ENCODE measurements at places on chromosomes 6 and 20.

DNA sequence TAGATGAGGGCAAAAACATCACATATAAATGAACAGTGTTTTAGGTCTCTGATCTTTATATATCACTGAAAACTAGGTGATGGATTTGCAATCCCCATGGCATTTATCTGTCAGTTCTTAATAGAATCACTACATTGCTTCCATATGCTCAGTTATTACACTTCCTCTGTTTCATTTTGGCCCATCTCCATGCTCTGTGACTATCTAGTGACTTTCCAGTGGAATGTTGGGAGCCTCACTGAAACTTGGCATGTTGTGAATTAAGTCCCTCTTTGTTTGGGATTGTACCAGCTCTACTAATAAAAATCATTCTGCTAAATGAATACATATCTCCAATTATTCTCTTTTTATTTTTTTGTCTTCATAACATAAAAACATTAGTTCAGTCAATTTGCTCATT is 226.1 kb upstream of the CEP162 start:
- DNase-seq: no peak

DNA sequence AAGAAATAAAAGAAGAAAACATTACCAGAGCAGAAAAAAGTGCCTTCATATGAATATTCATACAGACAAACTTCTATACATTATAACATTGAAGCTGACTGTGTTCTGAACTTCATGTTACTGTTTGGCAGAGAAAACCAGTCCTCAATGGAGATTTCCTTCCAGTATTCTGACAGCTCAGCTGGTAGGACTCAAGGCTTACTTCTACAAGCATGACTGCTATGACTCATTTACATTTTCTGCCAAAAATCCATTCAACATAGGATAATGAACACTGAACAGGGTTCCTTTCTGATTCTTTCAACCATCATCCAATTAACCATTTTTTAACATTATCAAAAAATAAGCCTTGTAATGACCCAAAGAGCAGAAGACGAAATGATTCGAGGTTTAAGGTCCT is 25.4 kb downstream of the COL9A1 start:
- no peak for DNase-seq

DNA sequence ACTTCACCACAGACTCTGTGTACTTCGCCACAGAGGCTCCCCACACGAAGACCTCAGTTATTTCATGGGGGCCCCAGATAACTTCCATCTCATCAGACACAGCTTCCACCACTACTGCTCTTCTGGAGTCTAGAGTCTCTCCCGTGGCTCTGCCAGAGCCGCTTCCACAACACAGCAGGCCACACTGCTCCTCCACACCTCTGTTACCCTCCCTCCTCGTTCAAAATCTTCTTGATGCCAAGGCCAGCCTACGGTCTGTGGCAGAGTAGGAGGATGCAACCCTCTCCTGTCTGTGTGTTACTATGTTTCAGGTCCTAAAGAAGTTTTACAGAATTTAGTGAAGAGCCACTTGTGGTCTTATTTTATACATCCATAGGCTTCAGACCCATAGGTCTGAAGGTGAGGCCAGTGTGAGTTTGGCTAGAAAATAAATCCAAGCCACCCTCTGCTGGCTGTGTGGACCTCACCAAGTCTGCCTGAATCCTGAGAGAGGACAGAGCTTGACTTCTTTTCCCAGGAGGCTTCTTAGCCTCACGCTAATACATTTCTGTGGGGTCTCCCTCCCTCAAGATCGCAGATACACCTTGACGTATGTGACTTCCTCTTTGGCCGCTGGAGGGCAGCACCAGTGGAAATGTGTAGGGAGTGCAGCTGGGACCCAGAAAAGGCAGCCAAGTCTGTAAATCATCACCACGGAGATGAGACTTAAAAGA is 197.7 kb downstream of the FAXC start:
- DNase-seq: peak; percentile 44

DNA sequence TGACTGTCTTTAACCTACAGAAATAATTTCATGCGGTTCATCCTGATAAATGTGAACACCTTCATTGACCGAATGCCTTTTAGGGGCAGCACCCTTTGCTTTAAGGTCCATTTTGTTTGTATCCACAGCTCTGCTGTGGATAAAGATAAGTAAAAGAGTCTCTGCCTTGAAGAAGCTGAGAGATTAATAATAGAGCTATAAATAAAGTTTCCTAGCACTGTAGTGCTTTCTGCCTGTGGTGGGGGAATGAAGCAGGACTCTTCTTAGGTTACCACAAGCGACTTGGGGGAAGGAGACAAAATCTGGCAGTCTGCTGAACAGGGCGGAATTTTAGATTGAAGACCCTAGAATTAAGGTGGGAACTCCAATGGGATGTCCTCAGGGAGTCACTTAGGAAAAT is 57.6 kb downstream of the EYA4 start:
- DNase-seq: no peak

DNA sequence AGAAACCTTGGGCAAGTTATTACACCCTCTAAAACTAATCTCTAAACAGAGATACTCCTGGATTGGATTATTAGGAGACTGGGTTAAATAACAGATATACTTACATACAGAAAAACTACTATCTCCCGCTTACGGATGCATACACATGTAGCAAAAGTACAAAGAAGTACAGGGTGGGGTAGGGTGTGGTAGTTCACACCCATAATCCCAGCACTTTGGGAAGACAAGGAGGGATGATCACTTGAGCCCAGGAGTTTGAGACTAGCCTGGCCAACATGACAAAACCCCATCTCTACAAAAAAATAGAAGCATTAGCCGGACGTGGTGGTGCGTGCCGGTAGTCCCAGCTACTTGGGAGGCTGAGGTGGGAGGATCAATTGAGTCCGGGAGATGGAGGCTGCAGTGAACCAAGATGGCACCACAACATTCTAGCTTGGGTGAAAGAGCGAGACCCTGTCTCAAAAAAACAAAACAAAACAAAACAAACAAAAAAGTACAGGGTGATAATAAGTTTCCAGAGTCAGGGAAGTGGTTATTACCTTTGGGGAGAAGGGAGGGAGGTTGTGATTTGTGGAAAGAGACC is 8.1 kb downstream of the PIM1 start:
- DNase-seq: no peak

DNA sequence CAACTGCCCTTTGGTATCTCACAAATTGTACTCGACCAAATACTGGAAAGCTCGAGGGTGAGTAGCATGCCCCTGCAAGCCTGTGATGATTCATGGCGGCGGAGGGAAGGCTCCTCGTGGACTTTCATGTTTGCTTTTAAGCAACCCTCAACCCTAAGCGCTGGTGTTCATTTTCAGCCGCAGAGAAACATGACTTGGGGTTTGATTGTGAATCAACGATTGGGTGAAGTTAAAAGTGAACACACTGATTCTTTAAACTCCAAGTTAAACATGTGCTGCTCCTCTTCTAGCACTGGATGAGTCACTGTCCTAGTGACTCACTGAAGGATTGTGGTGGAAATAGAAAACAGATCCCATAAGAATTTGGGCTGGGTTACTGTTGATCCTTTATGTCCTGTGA is 8.3 kb downstream of the CD109 start:
- DNase-seq: peak; percentile 56

DNA sequence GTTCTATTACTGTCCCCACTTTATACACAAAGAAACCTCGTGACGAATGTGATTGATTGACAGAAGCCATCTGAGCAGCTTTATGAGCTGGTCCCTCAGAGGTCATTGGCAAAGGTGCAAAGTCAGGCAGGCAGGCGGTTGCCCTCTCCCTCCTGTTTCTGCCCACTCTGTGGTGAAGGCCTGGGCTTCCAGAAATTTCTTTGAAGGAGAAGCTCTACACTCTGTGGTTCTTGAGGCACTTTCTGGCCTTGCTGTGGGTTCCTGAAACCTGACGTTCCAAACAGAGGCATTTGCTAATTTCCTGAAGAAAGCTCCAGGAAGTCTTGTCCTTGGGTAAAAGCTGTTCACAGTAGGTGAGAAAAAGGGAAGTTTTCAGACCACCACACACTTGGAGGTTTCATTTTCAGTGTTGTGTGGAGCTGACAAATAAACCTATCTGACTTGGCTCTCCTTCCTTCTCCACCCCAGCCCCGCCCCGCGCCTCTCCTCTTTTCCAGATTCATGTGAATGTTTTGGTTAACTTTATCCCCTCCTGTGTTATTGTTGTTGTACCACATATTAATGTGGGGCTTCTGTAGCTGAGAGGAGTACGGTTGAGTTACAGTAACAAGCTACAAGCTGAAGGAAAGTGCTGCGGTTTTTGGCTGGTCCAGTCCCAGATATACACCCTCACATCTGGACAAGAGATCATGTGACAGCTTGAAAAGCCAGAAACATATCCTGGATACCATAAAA is 274.1 kb downstream of the CLIC5 start:
- DNase-seq: peak; percentile 11

DNA sequence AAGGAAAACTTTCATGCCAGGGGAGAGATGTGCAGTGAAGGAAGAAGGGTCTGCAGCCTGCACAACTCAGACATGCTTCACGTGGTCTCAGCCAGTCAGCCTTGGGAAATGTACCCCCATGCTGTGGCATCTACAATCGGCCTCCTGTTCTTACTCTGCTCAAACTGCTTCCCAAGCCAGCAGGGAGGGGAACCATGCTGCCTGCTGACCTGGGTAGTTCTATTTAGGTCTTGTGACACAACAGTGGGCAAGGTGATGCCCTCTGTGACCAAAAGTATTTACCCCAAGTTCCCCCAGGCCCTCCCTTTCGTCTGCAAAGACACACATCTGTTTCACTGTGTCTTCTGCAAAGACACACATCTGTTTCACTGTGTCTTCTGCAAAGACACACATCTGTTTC is 106.9 kb downstream of the SLC23A2 start:
- DNase-seq: no peak

DNA sequence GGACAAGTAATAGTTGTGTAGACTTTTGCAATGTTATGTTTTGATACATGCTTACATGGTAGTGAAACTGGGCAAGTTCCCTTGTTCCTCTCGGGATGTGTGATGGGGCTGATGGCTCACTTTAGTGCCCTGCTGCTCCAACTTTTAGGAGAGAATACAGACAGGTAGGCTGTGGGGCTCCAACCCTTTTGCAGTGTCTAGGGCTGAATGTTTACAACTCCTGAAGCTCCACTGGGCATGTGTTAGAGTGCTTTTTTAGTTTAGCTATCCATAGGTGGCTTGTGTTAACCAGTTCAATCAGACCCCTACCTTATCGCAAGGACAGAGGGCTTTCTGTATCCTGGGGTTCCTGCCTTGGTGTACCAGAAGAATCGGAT is 33.8 kb downstream of the SERPINB6 start:
- no peak for DNase-seq

- no peak for DNase-seq
Measured at GRCh38 chr6:10540073-10540746, 19.1 kb downstream of the GCNT2 start.

GRCh38 chr6:113009682-113010081 is 662.6 kb downstream of the RFPL4B start:
- DNase-seq: no peak

DNA sequence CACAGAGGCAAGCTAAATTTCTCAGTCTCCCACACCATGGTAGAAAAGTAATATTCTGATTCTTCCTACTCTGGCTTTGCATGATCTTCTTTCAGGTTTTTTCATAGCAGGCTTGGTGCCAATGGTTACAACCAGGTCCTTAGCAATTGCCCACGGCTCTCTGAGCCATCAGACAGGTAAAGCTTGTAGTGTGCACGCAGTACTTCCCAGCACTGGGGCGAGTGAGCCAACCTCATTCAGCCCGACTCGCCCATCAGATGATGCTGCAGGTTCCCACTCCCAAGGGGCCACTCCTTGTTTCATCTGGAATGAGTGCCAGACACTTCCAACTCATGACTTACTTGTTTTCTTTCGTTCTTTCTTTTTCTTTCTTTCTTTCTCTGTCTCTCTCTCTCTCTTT is 78.3 kb downstream of the PERP start:
- no peak for DNase-seq

- DNase-seq: no peak
Measured at GRCh38 chr20:24468401-24469115, 871 bp upstream of the SYNDIG1 start.

GRCh38 chr6:39543095-39543494 is 182.1 kb downstream of the KIF6 start:
- DNase-seq: no peak

- no peak for DNase-seq
Measured at GRCh38 chr6:42742116-42742894, 3.6 kb downstream of the TBCC start.

- no peak for DNase-seq
Measured at GRCh38 chr6:110938171-110938570, 20.3 kb upstream of the GTF3C6 start.

DNA sequence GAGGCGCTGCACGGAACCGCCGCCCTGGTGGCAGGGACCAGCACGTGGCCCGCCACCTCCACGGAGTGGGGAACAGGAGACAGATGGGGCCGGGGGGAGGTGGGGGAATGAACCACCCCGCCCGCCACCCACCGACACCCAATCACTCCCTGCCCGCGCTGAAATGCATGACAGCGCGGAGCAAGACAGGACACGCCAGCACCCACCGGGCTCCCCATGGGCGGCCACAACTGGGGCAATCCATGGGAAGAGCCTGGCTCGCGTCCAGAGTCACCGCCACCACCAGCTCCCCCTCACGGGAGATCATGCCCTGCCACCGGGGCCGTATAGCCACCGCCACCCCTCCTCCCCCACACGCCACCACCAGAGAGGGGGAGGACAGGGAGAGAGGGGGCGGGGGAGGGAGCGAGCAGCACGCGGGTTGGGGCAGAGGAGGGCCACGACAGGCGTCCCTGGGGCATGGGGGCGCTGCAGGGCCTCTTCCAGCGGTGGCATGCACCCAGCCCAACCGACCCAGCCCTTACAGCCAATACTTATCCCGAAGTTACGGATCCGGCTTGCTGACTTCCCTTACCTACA is 744.3 kb upstream of the DEFB115 start:
- no peak for DNase-seq

DNA sequence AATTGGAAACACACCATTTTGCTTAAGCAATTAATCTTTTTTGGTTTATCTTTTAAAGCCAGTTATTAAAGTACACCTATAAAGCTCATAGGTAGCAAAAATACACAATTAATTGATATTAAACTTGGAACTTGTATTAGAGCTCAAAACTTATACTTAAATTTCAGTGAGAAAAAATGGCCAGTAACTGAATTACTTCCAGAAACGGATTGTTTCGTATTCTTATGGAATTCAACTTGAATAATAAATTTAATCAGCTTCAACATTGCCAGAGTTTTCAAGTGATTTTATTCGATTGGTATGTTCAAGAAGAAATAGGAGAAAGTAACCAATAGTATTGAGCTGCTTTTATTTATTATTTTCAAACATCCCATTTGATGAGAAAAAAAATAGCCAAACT is 112.7 kb upstream of the PDE10A start:
- DNase-seq: no peak

DNA sequence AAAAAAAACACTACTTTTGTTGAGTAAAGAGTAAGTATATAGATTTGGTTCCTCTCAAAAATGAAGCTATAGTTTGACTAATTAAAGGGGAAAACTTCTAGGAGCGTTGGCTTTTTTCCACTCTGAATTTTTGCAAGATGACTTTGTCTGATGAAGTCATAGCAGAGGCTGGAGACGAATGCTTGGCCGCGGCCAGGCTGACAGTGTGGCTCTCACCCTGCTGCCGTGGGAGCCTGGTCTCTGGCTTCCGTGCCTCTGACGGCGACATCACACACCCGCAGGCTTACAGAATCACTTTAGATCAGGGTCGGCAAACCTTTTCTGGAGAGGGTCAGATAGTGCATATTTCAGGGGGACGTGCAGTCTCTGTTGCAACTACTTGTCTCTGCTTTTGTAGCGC is 145.0 kb downstream of the PHACTR3 start:
- no peak for DNase-seq

- DNase-seq: no peak
Measured at GRCh38 chr20:55173601-55174000, 698.2 kb downstream of the DOK5 start.

- peak; percentile 15 for DNase-seq
Measured at GRCh38 chr20:51750037-51750769, 18.0 kb downstream of the ATP9A start.
